ENCODE measurements at places on chromosomes 1 and 21.

DNA sequence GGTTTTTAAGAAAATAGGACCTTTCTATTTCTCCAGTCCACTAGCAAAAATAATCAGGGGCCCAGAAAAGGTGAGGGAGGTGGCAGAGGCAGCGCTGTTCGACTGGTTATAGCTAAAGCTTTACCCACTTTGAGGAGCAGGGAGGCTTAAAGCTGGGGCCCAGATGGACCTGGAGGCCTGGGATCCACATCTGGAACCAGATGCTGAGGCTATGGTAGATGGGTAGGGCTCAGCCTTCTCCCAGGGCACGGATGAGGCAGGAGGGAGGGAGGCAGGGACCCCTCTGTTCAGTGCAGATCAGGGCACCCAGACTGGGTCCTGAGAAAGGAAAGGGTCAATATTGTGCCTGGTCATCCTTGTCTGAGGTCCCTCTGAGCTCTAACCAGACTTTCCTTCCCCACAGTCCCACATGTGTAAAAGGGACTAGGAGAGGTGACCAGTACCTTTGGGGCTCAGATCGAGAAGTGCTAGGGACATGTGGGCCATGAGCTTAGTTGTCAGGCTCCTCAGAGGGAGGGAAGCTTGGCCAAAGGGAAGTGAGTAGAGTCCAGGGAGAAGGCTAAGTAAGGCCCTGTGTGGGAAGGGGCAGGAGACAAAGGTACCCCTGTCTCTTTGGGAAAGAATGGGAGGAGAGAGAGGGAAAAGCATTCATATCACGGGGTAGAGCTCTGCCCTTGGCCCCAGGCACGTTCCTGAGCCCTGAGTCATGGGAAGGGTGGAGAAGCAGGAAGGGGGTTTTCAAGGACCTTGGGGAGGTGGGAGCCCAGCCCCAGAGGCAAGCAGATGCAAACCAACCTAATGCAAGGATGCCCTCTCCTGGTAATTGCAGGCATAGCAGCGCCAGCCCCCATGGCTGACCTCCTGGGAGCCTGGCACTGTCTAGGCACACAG, 15.4 kb downstream of the LMNA start:
- peak; percentile 88 for DNase-seq

- no peak for DNase-seq
Observed at GRCh38 chr1:24717887-24718650, 27.2 kb upstream of the CLIC4 start.

DNA sequence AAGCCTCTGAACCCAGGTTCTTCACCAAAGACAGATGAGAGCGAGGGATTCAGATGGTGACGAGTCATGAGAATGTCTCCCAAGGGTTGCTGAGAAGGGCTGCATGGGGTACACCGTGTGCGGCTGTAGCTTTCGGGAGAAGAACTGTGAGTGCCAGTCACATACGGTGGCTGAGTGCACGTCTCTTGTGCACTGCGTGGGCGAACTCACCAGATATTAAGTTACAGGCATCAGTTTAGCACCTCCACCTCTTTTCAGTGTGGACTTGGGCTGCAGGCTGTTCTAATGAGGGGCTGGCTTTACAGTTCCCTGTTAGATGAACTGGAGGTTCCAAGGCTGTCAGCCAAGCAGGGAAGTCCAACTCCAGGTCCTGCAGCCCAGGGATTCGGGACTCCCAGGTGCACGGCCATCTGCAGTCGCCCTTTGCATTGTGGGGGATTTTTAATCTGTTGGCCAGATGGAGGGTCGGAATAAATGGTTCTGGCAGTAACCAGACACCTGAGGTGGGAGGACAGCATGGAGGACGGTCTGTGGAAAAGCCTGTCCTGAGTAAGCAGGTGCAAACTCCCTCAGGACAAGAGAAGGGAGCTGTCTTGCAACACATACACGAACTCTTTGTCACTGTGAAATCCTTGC, 26.5 kb upstream of the AVPR1B start:
- no peak for DNase-seq

GRCh38 chr1:162406811-162407210, 5.1 kb downstream of the SH2D1B start:
- no peak for DNase-seq

- no peak for DNase-seq
Observed at GRCh38 chr1:88897070-88897730, 5.8 kb upstream of the GTF2B start.

- no peak for DNase-seq
Observed at GRCh38 chr1:6410248-6410893, 9.3 kb downstream of the HES2 start.

GRCh38 chr1:172140072-172140471, 280.4 kb upstream of the C1orf105 start:
- no peak for DNase-seq

GRCh38 chr1:48470481-48470855, 1.5 kb downstream of the SPATA6 start:
- no peak for DNase-seq

- DNase-seq = no peak
Observed at GRCh38 chr1:243754348-243754747, 95.7 kb downstream of the AKT3 start.

- no peak for DNase-seq
Observed at GRCh38 chr1:217673387-217673786, 42.2 kb downstream of the SPATA17 start.

DNA sequence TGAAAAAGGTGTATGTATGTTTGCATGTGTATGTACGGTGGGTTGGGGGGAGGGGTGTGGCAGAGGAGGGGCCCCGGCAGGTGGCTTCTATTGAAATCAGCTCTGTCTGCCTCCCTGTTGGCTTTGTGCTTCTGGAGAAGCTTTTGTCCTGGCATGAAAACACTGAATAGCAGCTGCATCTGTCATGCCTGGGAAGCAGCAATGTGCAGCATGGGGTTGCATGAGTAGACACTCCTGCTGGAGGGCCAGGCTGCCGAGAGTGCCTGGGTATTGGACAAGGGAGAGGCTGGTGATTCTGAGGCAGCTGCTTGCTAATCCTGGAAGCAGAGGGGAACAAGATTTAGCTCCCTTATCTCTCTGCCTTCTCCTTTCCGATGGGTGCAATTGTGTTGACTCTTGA, 20.5 kb downstream of the MAPKAPK2 start:
- no peak for DNase-seq

GRCh38 chr1:55217226-55217986, 2.2 kb upstream of the USP24 start:
- DNase-seq = no peak

DNA sequence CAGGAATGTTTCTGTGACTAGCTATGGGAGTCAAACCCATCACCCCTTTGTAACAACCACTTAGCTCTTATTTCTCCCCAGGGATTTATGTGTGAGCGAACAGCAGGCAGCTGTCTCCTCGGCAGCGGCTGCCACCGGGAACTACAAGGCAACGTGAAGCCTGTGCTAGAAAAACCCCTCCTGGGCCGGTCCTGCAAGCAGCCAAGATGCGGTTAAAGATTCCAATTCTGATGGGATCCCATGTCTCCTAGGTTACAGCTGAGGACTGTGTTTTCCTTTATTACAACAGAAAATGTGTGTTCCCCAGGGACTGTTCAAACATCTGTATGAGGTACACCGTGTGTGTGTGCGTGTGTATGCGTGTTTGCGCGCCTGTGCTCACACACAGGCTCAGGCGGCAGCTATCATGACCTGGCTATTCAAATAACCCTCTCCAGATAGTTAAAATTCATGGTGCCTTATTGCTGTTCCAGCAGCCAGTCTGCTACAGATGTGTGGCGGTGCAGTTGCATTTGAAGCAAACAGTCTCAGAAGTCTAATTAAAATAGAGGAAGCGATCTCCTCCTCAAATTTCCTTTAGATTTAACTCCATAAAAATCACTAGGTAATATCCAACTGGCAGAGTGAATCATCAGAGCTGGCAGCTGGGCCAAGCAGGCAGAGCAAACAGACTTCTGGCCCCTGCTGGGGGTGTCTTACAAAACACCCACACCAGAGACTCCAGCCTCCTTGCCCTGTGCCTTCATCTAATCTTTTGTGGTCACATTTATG, 68.0 kb downstream of the LMX1A start:
- DNase-seq = no peak
